Naive B cell (primary cell): ENCODE measurements at places on chromosomes 12 and 14. TPM values are rescaled to one million over a fixed set of nuclear protein-coding genes. Genes with fewer than 3 reads are reported as not detected.

- DNase-seq, result no peak
These were observed 106.1 kb downstream of the ZFP36L1 start for GRCh38 chr14:68686724-68687123.

- no peak for DNase-seq
These were observed 2.5 kb downstream of the SCN8A start for GRCh38 chr12:51593539-51593938.

DNA sequence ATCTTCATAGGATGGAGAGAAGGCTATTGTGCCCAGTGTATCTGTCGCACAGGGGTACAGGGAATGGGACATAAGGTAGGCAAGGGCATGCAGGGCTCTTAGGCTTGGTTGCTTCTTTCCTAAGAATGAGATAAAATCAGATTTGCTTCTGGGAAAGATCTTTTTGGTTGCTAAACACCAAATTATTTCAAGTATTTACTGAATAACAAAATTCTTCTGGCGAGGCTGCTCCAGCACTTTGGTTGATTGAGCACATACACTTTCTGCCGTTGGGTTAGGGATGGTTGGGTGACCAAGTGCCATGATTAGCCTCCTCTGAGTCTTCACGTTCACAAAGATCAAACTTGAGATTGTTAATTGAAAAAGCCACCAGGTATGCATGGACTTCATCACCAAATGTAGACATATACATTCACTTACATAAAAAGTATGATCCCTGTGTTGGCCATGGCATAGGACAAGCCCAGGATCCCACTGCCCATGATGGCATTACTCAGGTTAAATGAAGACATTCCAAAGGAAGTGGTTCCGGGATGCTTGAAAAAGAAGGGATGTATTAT is 38.2 kb downstream of the SLC38A4 start:
- no peak for DNase-seq

Gene FLVCR2
- polyA plus RNA-seq, result 0.52 TPM

- DNase-seq, result peak; percentile 29
These were observed 46.1 kb downstream of the CYP46A1 start for GRCh38 chr14:99729991-99730875.
